ENCODE measurements at places on chromosomes 16 and 17.
A peak's percentile ranks its signal among the peaks of the same experiment; 100 is the strongest.

DNA sequence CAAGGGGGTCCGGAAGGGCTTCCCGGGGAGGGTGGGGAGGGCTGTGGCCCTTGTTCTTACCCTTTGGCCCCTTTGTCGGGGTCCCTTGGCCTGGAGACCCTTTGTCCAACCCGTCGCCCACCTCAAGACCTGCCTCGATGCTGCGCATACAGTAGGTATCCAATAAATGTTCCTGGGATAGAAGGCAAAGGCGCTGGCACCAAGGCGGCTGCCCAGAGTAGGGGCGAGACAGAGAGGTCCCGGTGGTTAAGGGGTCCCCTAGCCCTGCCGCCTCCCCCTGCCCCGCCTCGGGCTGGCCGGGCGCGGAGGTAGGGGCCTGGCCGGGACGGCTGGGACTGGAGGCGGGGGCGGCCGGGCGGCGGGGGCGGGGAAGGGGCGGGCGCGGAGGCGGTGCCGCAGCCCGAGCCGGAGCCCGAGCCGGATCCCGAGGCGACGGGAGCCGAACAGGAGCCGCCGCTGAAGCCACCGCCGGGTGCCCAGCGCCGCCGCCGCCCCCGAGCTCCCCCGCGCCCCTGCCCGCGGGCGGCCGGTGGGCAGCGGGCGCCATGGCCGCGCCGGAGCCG is at the start of gene NHERF2:
Gene NHERF2 (plus strand): TSS at position 442 of the 563 bp plus-strand sequence. CDS start 104 bp downstream, at position 546.
- DNase-seq = no peak

- no peak for DNase-seq
Observed at GRCh38 chr17:57603546-57603945, 141.6 kb downstream of the CCDC182 start.

DNA sequence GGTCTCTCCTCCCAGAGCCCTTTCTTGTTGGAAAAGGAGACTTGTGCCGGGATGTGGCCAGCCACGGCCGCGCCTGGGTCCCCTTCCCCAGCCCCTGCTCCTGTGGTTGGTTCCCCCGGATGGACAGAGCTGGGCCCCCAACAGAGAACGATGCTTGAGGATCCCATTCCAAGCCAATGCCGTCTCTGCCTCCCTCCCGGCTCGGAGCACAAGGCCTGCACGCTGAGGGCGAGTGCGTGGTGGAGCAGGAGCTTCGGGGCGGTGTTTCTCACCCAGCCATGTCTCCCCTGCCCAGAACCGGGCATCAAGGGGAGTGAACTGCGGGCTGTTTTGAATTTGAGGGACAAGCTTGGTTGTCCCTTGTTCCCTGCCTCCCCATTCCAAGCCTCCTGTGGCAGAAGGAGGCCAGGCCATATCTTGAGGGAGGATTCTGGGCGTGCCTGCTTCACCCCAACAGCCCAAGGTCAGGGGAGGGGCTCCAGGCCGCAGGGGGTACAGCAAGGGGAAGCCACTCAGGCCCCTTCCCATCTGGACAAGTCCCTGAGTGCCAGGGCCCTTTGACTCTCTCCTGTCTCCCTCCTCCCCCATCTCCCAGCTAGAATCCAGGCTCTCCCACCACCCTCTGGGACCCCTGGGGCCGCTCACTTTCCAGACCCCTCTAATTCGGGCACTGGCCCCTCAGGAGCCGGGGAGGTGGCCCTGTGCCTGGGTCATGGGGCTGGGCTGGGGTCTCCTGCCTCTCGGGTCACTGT is 43.6 kb downstream of the SOCS3 start:
- no peak for DNase-seq

DNA sequence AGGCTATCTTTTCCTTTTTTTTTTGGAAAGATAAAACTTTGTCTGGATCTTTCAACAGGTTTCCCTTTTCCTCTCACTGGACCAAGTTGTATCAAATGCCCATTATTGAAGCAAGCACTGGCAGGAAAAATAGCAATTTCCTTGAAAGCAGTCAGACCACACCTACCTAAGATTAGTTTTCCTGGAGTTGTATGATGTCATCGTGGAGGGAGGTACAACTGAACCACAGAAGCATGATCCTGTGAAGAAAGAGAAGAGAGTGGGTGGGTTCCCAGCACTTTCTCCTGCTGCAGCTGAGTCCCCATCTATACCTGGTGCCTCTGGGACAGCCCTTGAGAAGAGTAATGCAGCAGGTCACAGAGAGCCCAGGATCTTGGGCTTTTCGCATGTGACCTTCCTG is 63.6 kb upstream of the ERCC4 start:
- DNase-seq = no peak

GRCh38 chr16:29806099-29806579 is at the start of gene MAZ:
TSS of gene MAZ (plus strand) at chr16:29806529. CDS start at chr16:29806702, 173 bp downstream.
- peak; percentile 51 for DNase-seq

GRCh38 chr17:57311281-57312216 is 55.2 kb downstream of the MSI2 start:
- DNase-seq = no peak

- DNase-seq = no peak
Observed at GRCh38 chr17:49616601-49617131, 41.0 kb downstream of the NXPH3 start.

DNA sequence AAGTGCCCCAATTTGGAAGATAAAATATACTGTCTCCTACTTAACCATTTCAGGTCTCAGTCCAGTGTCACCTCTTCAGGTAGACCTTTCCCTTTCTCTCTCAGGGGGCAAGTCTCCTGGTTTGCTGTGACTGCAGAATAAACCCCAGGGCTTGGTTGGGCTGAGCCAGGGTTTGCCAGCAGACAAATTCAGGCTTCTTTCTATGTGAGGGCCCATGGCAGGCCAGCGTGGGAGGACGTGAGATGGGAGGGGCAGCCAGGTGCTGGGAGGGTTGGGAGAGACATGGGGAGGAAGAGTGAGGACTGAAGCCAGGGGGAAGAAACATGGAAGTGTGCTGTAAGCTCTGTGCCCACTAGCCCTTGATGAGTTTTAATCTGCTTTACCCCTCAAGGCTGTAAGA is 163.2 kb downstream of the SPECC1 start:
- no peak for DNase-seq

- peak; percentile 70 for DNase-seq
Observed at GRCh38 chr17:56779322-56779721, 54.4 kb downstream of the C17orf67 start.

- DNase-seq = no peak
Observed at GRCh38 chr16:89793955-89794354, 22.5 kb downstream of the FANCA start.

DNA sequence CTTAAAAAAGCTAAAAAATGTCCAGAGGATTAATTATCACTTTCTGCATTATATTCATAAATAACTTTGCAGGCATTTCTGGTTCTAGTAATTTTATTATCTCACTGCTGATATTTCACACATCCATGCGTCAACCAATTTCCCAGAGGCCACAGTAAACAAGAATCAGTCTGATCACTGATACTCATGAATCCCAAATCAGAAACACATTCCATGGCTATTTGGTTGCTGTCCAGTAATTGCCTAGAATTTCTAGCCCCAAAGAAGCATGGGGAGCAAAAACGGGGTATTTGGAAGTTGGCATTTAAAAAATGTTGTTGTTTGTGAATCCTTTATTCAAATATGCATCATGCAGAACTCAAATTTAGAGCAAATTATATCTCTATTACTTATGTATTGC is 244.8 kb downstream of the CDH8 start:
- no peak for DNase-seq

- DNase-seq = no peak
Observed at GRCh38 chr17:76000016-76000754, 470 bp upstream of the CDK3 start.

DNA sequence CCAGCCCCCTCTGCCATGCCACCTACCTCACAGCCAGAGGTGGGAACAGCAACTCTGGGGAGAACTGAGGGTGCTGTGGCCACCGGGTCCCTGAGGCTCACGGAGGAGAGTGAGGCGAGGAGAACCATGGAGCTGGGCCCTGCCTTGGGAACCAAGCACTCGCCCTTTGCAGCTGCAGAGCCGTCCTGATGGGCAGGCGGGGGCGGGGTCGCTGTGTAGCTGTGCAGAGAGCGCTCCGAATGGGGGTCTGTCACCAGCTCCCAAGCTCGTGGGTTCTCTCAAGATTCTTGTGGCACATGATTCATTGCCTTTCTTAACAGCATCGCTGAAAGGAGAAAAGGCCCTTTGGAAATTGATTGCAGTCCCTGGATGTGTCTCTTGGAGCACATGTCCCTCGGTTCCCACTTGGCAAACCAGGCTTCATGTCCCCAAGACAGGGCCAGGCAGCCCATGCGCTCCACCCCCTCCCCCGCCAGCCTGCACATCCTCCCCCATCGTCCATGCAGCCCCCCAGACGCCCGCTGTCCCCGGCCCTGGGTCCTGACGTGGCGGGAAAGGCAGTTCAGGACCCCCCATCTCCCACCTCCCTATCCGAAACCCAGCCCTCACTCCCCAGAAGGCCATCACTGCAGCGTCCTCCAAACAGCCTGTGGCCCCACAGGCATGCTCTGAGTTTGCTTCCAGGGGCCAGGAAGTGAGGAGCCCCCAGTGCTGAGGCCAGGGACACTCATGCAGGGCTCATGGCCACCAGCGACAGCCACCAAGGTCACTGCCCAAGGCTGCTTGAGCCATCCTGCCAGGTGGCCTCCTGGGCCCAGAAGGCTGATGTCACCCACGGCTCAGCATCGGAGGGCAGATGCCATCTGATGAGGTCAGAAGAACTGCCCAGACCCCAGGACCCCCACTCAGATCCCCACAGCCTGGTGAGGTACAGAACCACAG is 20.6 kb upstream of the CHMP6 start:
- no peak for DNase-seq

- no peak for DNase-seq
Observed at GRCh38 chr17:63505341-63505740, 17.8 kb upstream of the KCNH6 start.

- DNase-seq = peak; percentile 10
Observed at GRCh38 chr17:69066482-69066881, 5.8 kb upstream of the ABCA9 start.

- DNase-seq = no peak
Observed at GRCh38 chr17:9162275-9162985, 141.1 kb downstream of the NTN1 start.

DNA sequence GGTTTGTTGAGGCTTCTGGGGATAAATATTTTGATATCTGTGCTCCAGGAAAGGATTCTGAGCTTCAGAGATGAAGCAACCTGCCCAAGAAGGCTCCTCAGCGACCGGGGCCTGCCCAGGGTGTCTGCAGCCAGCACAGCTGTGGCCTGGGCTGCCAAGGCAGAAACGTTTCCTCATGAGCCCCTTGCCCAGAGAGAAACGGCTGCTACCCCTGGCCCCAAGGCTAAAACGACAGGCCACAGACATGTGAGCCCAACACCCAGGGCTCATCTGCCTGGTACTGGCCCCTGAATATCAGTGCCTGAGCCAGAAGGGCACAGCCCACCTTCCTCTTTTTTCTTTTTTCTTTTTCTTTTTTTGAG is 45.4 kb upstream of the RASD1 start:
- DNase-seq = no peak

DNA sequence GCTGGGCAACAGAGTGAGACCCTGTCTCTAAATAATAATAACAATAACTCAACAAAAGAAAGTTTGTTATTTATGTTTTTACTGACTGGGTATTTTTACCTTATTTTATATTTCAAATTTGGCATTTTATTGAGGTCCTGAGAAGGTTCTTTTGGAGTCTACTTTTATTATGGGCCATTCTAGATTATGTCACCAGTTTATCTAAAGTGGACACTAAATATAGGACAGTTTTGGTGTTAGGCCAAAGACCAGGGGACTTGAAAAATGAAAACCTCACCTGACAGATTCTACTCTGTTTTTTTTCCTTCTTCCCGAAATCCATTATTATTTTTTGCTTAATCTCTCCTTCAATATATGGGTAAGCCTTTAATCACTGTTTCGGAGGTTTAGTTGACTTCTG is 8.1 kb downstream of the FTO start:
- DNase-seq = no peak

DNA sequence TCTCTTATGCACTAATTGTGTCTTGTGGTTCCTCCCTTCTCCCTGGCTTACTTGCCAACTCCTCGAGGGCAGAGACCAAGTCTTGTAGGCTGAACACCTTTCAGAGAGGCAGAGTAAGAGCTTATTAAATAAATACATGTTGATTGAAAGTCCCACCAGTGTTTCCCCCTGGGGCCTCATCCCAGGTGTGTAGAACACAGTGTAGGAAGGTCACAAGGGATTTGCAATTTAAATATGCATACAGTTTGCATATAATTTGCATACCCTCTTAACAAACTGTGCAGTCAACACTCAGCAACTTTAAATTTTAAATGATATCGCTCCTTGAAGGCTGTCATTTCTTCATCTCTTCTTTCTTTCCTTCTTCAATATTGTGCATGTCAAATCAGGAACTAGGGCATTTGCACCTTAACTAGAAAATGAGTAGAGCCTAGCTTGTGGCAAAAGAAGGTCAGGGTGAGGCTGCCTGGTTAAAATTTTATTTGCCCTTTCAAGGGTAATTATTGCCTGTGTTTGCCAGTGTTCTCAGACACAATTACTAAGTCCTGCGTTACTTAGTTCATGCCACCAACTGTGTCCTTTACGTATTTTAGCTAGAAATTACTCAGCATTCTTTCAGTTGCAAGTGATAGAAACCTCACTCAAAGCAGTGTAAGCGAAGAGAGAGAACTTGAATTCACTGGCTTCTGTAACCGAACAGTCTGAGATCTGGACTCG is 465.7 kb downstream of the HAPSTR1 start:
- no peak for DNase-seq

GRCh38 chr17:4583782-4584100 is 588 bp upstream of the SMTNL2 start:
- no peak for DNase-seq

- no peak for DNase-seq
Observed at GRCh38 chr17:60436676-60437075, 14.4 kb downstream of the CHCT1 start.

DNA sequence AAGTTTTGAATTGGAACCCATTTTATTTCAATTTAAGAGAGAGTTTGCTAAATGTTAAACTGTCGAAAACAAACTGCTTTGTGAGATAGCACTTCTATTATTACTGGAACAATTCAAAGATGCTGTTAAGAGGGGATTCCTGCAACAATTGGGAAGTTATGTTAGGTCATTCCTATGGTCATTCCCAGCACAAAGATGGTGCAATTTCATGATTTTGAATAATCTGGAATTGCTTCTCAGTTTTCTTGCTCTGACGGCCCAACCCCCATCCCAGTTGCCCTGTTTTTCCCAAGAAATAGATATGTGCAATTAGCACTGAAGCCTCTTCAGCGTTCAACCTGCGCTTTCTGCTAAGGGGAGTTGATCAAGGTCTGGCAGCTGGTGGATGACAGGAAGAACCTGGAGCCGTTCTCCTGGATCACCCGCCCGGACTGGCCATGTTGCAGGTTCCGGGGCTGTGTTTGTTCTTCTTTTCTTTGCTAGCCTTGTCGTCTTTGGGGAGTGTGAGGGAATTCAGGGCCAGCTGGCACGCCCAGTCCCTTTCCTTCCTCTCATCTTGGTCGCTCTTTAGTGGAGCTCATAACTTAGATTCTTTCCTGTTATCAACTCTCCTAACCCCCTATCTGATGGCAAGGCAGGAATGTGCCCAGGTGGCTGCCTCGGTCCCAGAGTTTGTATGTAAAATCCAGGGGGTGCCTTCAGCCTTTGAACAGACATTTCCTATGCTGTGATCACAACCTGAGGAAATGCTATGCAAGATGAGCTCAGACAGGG is 29.0 kb upstream of the IRF8 start:
- DNase-seq = no peak

All from KG1 (cell line).